ENCODE measurements at places on chromosomes 16 and 17. TPM values are rescaled to one million over a fixed set of nuclear protein-coding genes. Genes with fewer than 3 reads are reported as not detected.

DNA sequence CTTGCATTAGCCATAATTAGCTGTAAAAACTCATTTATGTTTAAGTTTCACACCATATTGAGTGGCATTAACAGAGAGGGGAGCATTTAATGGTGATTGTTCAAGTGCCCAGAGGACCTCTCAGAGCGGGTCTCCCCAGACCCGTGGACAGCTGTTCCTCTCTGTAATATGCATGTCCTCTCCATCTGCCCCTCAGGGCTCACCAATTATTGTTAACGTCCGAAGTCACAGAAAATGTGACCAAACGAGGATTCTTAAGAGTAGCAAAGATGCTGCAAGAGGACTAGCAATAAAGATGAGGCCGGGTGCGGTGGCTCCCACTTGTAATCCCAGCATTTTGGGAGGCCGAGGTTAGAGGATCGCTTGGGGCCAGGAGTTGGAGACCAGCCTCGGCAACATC, 130.2 kb downstream of the CPPED1 start:
- no peak for DNase-seq
- H3K27me3 ChIP-seq, result peaks cover 17% of the 10 kb centered on the region
- no peaks in the 10 kb centered on the region for H3K36me3 ChIP-seq
- no peak overlapping the region for H3K4me3 ChIP-seq
- no peak overlapping the region for H3K27ac ChIP-seq
- no peaks in the 10 kb centered on the region for H3K4me1 ChIP-seq

GRCh38 chr17:52158450-52159042, at the start of gene CA10:
TSS of gene CA10 (minus strand) at chr17:52158714.
- H3K4me3 ChIP-seq, result no peak within 1 kb of the TSS
- H3K27me3 ChIP-seq, result peaks cover 13% of the 10 kb centered on the region
- no peak for DNase-seq
- H3K4me1 ChIP-seq, result no peaks in the 10 kb centered on the region
- no peak within 1 kb of the TSS for H3K27ac ChIP-seq

DNA sequence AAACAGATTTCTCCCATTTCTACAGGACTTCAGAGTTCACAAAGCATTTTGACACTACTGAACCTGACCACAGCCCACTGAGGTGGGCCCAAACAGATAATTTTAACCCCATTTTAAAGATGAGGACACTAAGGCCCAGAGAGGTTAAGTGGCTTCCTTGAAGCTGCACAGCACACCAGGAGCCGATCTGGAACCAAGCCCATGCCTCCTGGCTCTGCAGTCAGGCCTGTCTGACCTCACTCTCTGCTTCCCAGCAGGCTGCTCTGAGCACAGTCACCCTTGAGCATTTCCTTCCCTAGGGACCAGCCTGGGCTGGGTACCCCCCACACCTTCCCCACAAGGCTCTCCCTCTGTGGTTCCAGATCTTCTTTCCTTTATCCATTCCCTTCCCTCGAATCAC, 252.2 kb downstream of the ENGASE start:
- no peak for DNase-seq
- no peaks in the 10 kb centered on the region for H3K4me1 ChIP-seq
- no peak overlapping the region for H3K4me3 ChIP-seq
- no peaks in the 10 kb centered on the region for H3K36me3 ChIP-seq
- peaks cover 90% of the 10 kb centered on the region for H3K27me3 ChIP-seq
- H3K27ac ChIP-seq, result no peak overlapping the region

DNA sequence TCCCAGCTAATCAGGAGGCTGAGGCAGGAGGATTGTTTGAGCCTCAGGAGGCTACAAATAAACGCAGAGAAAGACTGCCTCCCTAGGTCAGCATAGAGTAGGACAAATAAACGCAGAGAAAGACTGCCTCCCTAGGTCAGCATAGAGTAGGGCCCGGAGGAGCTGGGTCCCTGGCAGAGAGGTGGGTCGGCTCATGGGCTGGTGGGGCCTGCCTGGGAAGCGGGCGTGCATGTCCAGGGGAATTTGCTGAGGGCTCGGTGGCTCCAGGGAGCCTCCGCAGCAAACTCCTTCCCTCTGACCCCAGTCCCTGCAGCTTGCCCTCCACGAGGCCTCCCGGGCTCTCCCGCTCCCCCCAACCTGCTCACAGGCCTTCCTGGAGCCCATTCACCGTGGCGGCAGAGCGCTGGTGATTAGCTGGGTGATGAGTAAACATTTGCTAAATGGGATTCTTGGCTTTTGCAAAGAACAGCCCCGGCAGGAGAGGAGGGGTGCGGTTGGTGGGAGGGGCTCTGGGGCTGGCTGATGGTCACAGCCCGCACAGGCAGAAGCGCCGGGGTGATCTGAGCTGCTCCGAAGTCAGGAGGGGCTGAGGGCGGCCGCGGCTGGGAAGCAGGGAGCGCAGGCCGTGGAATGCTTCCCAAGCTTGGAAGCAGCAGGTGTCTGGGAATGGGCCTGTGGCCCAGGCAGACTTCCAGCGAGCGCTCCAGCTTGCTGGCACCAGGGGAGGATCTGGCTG, 93.1 kb downstream of the RTN4RL1 start:
- no peak for DNase-seq
- H3K4me3 ChIP-seq, result no peak overlapping the region
- no peaks in the 10 kb centered on the region for H3K36me3 ChIP-seq
- H3K27ac ChIP-seq, result no peak overlapping the region

The OR1F1 gene
- total RNA-seq, result 0.40 TPM

The EFNB3 gene
- total RNA-seq, result 0.88 TPM

All from Calu3 (cell line).